Stimulated activated naive CD4-positive, alpha-beta T cell (primary cell): ENCODE measurements at places on chromosomes 13 and 19.

DNA sequence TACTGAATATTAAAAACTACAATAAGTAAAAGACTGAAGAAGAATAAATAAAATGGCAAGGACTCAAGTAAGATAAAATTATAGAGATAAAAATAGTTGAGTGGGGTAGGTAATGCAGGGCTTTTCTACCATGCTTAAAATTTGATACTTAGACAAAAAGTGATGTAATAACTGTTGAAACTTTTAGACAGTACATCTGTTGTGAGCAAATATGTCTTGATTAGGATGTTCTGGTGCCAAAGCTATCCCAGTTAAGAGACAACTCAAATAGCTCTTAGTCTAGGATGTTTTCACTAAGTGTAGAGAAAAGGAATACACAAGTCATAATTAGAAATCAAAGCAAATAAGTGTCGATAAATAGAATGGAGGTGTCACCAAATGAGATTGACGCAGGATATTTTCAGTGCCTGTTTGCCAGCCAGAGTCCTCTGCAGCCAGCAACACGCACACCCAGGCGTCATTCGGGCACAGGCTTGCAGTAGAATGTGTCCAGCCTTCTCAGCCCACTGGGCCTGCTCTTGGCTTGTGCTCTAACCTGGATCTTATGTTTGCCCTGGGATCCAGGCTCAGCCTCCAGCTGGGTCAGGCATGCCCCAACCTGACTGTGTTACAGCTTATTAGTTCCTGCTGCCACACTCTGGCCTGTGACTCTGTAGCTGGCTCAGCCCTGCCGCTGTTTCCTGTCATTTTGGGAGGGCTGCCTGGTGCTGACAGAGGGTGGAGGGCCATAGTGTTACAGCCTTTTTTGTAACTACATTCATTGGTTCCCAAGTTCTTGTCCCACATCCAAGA is 766.2 kb downstream of the PCDH17 start:
- no peak for DNase-seq

DNA sequence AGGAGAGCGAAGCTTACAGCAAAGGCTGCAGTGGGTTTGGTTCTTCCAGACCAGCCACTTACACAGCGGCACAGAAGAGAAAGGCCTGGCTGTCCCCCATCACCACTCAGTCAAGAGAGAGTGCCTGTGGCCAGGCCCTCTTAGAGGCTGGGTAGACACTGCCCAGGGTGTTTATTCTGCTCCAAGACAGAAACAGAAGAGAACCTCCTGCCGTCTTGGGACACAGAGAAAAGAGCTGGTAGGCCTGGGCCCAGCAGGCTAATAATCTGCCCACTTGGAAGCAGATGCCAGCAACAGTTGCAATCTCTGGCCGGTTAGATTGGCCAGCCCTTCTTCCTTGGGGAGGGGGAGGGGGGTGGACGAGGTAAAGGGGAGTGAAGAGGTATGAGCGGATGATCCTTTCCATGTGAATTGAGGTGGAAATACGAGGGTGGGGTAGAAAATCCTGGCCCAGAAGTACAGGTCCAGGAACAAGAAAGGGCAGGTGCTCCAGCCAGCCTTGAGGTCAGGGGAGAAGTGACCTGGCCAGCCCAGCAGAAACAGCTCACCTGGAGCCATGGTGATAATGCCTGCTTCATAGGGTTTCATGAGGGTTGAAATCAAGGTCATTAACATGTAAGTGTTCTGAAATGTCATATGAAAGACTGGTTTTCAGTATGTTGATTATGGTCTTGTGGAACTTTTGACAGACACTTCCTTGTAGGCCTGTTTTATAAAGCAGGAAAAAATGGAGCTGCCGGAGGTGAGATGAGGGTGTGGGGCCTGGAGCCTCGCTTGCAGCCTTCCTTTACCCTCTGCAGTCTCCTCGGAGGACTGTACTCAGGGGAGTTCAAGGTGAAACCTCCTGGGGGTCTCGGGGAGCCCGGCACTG is 116.9 kb downstream of the SIPA1L3 start:
- no peak for DNase-seq

GRCh38 chr13:34357435-34358232 is 539.7 kb downstream of the RFC3 start:
- no peak for DNase-seq

DNA sequence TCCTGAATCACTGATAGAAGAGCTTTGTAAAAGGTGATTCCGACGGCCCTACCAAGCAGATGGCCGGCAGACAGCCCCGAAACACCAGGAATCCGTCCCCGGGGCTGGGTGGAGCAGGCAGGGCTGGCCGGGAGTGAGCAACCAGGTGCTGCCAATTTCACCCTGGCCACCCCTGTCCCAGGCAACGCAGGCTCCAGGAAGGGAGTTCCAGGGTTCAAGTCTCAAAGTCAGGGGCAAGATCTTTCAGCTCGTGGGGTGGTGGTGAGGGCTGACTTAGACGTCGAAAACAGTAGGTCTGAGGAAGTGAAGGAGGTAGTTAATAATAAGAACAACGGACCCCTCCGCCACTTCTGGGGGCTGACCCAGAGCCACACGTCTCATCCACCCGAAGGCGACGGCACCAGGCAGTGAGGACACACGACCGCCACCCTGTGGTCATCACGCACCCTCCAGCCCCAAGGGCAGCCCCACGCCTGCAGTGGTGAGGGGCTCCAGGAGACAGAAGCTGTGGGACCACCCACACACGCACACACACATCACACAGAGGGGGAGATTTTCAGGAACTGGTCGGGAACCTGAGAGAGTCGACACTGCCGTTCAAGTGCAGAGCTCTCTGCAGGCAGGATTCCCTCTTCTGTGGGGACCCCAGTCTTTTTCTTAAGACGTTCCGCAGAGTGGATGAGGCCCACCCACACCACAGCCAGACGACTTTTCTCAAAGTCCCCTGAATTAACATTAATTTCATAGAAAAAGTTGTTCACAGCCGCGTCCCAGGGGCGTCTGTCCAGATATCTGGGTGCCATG is 67.2 kb downstream of the SPACA7 start:
- DNase-seq = no peak

DNA sequence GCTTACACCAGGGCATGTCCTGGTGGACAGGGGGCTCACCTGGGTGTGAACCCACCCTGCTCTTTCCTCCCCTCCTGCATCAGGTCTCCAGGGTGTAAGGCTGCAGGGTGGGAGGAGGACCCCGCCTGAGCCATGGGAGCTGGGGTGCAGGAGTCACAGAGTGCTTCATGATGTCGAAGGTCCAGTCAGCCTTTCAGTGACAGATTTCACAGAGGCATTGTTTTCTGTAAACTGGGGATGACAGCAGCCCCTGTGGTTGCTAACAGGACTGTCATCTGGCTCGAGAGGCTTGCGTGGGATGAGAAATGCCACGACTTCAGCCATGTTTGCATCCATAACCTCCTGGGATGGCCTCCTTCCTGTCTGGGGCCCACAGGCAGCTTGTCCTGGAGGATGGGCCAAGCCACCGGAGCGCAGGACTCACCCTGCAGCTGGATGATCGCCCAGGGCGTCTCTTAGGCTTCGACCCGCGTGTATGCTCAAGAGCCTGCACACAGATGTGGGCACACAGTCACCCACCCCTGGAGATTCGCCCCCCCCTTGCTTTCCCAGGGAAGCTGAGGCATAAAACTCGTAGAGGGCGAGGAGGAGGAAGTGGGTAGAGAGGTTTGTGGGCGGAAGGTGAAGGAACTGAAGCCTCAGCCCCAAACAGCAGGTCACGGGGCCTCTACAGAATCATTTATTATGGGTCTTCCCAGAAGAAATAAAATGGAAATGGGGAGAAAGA is 4.9 kb downstream of the NANOS3 start:
- no peak for DNase-seq

DNA sequence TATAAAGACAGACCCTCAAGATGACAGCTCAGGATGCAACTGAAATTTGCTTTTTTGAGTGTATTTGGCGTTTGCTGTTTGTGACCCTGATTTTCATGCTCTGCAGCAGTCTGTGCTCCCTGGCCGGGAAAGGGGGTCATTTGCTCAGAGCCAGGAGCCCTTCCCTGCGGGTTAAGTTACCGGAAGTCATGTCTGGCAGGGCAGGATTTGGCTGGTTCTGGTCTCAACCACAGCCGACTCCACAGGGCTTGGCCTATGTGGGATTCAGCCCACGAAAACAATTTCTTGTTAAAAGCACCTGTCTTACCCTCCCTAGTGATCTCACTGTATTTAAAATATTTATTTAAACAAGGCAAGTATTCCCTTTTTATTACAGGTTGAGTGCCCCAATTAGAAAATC is 22.6 kb downstream of the MCF2L start:
- DNase-seq = no peak

DNA sequence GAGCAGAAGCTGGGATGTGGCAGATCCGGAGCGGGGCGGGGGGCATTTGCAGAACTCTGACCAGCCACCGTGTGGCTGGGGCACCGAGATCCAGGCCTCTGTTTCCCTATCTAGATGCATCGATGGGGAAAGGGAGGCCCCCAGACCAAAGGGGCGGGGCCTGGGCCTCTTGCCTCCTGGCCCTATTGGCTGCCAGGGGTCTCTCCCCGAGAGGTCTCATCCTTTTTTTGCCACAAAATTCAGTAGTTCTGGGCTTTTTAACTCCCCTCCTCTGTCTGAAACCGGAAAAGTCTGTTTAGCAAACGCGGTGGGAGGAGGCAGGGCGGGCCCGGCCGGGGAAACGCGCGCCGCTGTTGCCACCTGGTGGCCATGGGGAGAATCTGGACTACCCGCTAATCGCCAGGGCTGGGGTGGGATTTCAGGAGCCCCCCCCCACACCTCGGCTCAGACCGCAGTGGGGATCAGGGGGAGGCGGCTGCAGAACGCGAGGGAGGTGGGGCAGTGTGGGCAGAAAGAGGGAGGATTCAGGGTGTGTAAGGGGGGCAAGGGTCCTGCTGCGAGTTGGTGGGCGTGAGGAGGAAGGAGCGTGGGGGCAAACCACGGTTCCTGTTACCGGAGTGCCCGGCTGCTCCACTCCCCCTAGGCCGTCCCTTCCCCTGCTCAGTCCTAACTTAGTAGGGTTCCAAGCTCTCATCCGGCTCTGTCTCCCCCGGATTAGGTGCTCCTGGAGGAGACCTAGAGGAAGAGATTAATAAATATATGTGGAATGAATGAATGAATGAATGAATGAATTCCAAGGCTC is 28.3 kb downstream of the IL12RB1 start:
- DNase-seq = peak; percentile 74

GRCh38 chr19:47614021-47614295 is 5.0 kb downstream of the BICRA start:
- no peak for DNase-seq

- DNase-seq = no peak
These were observed 2210.2 kb upstream of the PCDH20 start for GRCh38 chr13:63625869-63626268.

DNA sequence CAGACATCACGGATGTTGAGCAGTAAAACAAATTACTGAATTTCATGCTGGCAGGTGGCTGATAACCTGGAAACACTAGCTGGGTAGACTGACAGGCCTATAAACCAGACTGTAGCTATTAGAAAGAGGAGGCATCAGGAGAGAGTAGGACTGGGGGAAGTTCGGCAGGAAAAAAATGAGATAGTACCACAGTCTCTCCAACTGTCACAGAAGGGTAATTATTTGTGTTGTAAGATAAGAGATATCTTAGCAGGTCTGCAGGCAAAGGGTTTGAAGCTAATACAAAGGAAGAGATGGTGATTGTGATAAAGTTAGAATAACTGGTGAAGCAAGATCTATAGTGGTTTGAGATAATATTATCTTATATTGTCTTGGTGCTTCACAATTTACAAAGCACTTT is 41.7 kb downstream of the MIPEP start:
- DNase-seq = no peak

- no peak for DNase-seq
These were observed 166.1 kb downstream of the ITGBL1 start for GRCh38 chr13:101618440-101619187.

GRCh38 chr13:55366676-55367075 is 1774.0 kb upstream of the PRR20A start:
- DNase-seq = no peak

DNA sequence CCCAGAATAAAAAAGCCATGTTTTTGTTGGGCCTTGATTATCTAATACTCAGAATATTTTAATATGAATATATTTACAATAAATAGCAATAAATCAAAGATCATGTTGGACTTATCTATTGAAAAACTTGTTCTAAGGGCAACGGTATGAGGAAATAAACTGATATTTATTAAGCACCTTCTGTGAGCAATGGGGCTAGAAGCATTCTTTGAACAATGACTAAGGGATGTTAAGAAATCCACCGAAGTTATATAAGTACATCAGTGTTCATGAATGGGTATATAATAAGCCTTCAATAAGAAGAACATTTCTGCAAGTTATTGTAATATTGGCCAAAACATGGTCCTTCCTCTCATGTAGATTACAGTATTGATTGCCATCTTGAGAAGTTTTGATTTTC is 221.8 kb downstream of the OXGR1 start:
- DNase-seq = no peak

DNA sequence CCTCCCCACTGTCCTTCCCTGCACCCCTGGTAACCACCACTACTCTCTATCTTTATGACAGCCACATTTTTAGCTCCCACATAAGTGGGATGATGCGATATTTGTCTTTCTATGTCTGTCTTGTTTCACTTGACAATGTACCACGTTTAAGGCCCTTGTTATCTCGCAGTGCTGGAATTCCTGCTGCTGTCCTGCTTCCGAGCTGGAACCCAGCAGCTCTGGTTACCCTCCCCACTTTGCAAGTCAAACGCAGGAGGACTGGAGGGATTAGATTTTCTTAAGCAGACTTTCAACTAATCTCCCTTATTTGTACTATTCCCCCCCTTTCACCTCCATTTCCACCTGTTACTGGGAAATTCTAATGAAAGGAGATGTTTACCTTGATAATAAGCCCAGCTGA is 59.1 kb upstream of the PDX1 start:
- DNase-seq = no peak

DNA sequence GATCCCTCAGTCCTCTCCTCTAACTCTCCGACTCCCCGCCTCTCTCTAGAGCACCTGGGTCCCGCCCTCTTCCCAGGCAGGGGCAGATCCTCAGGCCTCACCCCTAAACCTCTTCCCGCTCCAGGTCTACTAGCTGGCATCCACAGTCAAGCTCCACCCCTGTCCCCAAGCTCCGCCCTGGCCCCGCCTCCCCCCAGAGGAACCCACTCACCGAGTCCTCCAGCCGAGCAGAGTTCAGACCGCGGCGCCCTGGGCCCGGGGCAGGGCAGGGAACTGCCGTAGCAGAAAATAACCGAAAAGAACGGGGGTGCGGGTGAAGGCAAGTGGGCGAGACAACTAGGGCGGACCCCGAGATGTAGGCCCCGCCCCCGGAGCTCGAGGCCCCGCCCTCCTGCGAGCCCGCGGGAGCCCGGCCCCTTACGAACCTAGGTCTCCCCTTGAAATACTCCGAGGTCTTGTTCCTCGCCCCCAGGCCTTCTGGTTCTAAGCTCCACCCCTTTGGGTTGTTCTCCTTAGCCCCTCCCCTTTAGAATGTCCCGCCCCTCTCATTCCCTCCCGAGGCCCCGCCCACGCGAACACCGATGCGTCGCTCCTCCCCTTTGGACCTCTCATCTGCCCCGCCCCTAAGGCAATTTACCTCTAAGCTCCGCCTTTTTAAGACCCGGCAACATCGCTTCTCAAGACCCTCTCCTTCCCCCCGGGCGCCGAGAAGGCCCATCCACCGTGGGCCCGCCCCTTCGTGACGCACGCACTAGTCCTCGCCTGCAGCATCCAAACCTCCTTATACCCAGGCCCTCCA is at the start of gene GGN:
TSS of gene GGN (minus strand) at position 485 of the 799 bp plus-strand sequence. CDS start 773 bp downstream, outside the sequence.
- DNase-seq = peak; percentile 83
